ENCODE measurements at places on chromosomes 4 and X. TPM values are rescaled to one million over a fixed set of nuclear protein-coding genes. Genes with fewer than 3 reads are reported as not detected.
A peak's percentile ranks its signal among the peaks of the same experiment; 100 is the strongest.

- H3K4me1 ChIP-seq = no peaks in the 10 kb centered on the region
- no peaks in the 10 kb centered on the region for H3K36me3 ChIP-seq
- no peak overlapping the region for H3K27ac ChIP-seq
- H3K27me3 ChIP-seq = no peaks in the 10 kb centered on the region
- no peak for DNase-seq
Measured at GRCh38 chr4:96543346-96543745, 703.5 kb downstream of the PDHA2 start.

DNA sequence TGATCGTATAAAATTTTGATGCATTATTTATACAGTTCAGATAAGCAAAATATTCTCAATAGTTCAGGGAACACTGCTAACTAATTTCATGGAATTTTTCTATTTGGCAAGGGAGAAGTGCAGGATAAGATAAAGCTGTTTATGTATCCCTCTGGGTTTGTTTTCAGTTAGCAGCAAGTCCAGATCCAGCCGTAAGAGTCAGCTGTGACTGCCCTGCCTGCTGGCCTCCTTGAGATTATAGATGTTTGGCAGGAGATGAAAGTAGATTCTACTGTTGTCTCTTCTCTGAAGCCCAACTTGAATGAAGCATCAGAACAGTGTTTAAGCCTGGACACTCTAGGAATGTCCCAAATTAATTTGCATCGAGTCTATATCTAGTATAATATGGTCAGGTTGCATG, 29.5 kb downstream of the ANTXR2 start:
- DNase-seq = no peak
- H3K27ac ChIP-seq = no peak overlapping the region
- H3K27me3 ChIP-seq = no peaks in the 10 kb centered on the region
- H3K4me3 ChIP-seq = no peak overlapping the region
- peaks cover 4% of the 10 kb centered on the region for H3K36me3 ChIP-seq
- peaks cover 21% of the 10 kb centered on the region for H3K4me1 ChIP-seq

The IL13RA2 gene
- total RNA-seq = not detected

The PDK3 gene
- 32.3 TPM for total RNA-seq

DNA sequence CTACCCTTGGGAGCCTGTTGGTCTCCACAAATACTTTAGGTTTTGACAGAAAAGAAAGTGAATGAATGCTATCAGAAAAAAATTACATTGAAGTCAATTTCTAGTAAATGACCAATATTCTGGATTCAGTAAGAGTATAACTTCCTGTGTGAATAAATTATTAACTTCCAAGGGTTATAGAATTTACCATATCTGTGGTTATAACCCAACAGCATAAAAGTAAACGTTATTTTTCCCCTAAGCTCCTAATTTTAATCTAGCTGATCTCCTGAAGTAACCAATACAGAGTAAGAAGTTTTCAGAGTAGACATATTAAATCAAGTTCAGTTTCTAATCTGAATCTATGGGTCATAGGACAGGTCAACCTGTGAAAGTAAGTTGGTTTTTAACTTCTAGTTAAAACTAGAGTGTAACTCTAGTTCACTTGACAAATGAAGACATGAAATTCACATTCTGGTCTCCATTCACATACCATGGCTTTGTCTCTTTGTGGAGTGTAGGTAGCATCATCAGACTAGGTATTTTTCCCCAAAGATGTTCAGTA, 22.8 kb downstream of the DTHD1 start:
- peaks cover 8% of the 10 kb centered on the region for H3K4me1 ChIP-seq
- DNase-seq = no peak
- H3K27ac ChIP-seq = no peak overlapping the region
- no peaks in the 10 kb centered on the region for H3K27me3 ChIP-seq

The TEC gene
- 3.4 TPM for total RNA-seq

DNA sequence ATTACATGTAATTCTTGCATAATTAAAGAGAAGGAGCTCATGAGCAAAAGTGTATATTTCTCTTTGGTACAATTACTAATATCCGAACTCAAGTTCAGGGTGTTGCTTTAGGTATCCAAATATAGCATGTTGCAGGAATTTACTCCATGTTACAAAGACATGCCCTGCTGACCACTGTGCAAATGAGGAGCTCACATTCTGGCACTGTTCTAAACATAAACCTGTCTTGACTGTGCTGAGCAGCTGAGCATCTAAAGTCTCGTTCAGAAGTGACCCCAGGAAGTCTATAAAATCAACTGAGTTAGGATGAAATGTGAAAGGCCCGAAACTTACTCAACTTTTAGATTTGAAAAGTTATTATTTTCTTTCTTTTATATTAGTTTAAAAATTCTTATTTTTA, 124.3 kb downstream of the STIM2 start:
- no peak overlapping the region for H3K4me3 ChIP-seq
- H3K36me3 ChIP-seq = peaks cover 3% of the 10 kb centered on the region
- no peaks in the 10 kb centered on the region for H3K27me3 ChIP-seq
- no peak for DNase-seq
- H3K4me1 ChIP-seq = peaks cover 47% of the 10 kb centered on the region

- no peaks in the 10 kb centered on the region for H3K4me1 ChIP-seq
- H3K36me3 ChIP-seq = peaks cover 23% of the 10 kb centered on the region
- H3K27me3 ChIP-seq = no peaks in the 10 kb centered on the region
- no peak for DNase-seq
- no peak overlapping the region for H3K27ac ChIP-seq
Measured at GRCh38 chrX:63718010-63718694, 66.9 kb downstream of the ARHGEF9 start.

- peak overlapping the region; percentile 65 for H3K27ac ChIP-seq
- peaks cover 30% of the 10 kb centered on the region for H3K36me3 ChIP-seq
- peak overlapping the region; percentile 97 for H3K4me3 ChIP-seq
- H3K4me1 ChIP-seq = peaks cover 18% of the 10 kb centered on the region
Measured at GRCh38 chr4:39528061-39528465, 824 bp upstream of the UGDH start.

GRCh38 chr4:108325561-108325960, 156.8 kb upstream of the LEF1 start:
- H3K4me3 ChIP-seq = no peak overlapping the region
- DNase-seq = no peak
- H3K36me3 ChIP-seq = no peaks in the 10 kb centered on the region

The C4orf51 gene
- total RNA-seq = not detected

GRCh38 chrX:41022566-41022965, 62.7 kb upstream of the USP9X start:
- H3K27me3 ChIP-seq = no peaks in the 10 kb centered on the region
- H3K4me3 ChIP-seq = no peak overlapping the region
- H3K4me1 ChIP-seq = peaks cover 4% of the 10 kb centered on the region
- no peak overlapping the region for H3K27ac ChIP-seq
- DNase-seq = no peak
- H3K36me3 ChIP-seq = no peaks in the 10 kb centered on the region

- H3K27ac ChIP-seq = no peak overlapping the region
- peaks cover 3% of the 10 kb centered on the region for H3K36me3 ChIP-seq
- H3K27me3 ChIP-seq = no peaks in the 10 kb centered on the region
- H3K4me1 ChIP-seq = no peaks in the 10 kb centered on the region
Measured at GRCh38 chr4:53990641-53991040, 73.8 kb downstream of the CHIC2 start.

DNA sequence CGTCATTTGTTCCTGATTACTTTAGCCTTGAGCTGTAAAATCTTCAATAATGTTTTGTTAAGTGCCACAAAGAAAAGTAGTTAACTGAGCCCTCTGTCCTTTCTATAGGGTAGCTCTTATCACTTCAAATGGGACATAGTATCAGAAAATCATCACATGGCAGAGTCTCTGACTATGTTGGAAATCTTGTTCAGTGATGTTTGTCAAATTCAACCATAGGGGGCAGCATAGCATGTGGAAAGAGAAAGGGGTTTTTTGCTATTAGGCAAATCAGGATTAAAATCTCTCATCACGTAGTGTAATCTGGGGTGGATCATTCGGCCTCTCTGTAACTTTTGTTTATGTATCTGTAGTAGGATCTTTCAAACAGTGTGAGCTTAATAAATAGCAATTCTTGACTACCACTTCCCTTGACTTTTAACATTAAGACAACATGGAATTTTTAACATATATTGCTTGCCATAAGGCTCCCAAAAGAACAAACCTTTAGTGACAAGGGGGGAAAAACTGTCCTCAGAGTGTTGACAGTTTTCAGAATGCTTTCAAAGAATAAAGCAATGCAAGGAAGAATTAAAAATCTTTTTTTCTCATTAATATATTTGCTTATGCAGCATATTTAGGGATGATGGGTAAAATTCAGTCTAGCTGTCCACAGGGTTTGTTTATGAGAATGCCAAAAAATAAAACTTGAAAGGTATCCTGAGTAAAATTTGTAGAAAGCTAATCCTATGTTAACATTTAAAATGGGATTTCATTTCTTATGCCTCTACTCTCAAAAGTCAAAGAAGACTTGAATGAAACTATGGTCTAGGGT, 127.2 kb downstream of the FBXW7 start:
- H3K36me3 ChIP-seq = peaks cover 9% of the 10 kb centered on the region
- peak; percentile 35 for DNase-seq
- H3K4me3 ChIP-seq = no peak overlapping the region
- no peak overlapping the region for H3K27ac ChIP-seq

The HSD17B13 gene
- total RNA-seq = 0.10 TPM

The ARMCX1 gene
- total RNA-seq = 2.6 TPM

DNA sequence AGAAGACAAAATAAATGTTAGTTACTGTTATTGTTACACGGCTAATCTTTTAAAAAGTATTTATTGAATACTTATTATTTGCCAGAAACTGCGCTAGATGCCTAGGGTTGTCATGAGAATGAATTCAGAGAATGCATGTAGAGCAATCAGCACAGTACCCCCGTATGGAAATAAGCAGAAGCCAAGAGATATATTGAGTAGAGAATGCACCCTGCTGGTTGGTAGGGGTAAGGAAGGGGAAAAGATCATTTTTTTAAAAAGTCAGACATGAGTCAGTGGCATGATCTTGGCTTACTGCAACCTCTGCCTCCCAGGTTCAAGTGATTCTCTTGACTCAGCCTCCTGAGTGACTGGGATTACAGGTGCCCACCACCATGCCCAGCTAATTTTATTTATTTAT, 13.1 kb upstream of the DRP2 start:
- H3K27ac ChIP-seq = no peak overlapping the region
- peak; percentile 16 for DNase-seq
- H3K4me3 ChIP-seq = no peak overlapping the region
- H3K36me3 ChIP-seq = no peaks in the 10 kb centered on the region
- no peaks in the 10 kb centered on the region for H3K27me3 ChIP-seq

The CFP gene
- total RNA-seq = 5.1 TPM

The LRCH2 gene
- total RNA-seq = not detected

GRCh38 chr4:41505161-41505661, 32.7 kb upstream of the LIMCH1 start:
- no peaks in the 10 kb centered on the region for H3K27me3 ChIP-seq
- no peaks in the 10 kb centered on the region for H3K36me3 ChIP-seq
- H3K4me3 ChIP-seq = no peak overlapping the region
- H3K4me1 ChIP-seq = no peaks in the 10 kb centered on the region

DNA sequence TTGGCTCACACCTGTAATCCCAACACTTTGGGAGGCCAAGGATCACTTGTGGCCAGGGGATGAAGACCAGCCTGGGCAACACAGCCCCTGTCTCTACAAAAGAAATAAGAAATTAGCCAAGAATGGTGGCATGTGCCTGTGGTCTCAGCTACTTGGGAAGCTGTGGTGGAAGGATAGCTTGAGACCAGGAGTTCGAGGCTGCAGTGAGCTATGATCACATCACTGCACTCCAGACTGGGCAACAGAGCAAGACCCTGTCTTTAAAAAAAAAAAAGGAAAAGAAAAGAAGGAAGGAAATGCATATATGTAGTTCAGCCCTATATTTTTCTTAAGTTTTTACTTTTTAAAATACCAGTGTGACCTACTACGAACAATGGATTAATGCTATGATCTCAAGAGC, 15.1 kb downstream of the PRSS48 start:
- no peaks in the 10 kb centered on the region for H3K36me3 ChIP-seq
- DNase-seq = no peak
- H3K27ac ChIP-seq = no peak overlapping the region

The GCNA gene
- 2.8 TPM for total RNA-seq

GRCh38 chr4:30728311-30728710, 8.1 kb downstream of the PCDH7 start:
- peaks cover under 1% of the 10 kb centered on the region for H3K4me1 ChIP-seq
- DNase-seq = no peak
- peaks cover 17% of the 10 kb centered on the region for H3K27me3 ChIP-seq
- peaks cover under 1% of the 10 kb centered on the region for H3K36me3 ChIP-seq
- H3K4me3 ChIP-seq = no peak overlapping the region

The RBM46 gene
- not detected for total RNA-seq

The PCDH18 gene
- total RNA-seq = not detected

The FAM47E gene
- total RNA-seq = not detected

DNA sequence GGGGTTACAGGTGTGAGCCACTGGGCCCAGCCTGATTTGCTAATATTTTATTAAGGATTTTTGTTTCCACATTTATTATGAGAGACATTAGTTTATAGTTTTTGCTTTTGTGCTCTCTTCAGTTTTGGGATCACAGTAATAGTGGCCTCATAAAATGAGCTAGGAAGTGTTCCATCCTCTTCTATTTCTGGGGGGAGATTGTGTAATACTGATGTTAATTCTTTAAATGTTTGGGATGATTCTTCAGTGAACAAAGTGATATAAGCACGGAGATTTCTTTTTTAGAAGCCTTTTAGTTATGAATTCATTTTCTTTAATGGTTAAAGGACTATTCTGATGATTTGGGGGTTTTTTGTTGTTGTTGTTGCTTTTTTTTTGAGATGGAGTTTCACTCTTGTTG, 41.3 kb downstream of the RBMX start:
- H3K27me3 ChIP-seq = no peaks in the 10 kb centered on the region
- no peak overlapping the region for H3K4me3 ChIP-seq
- H3K4me1 ChIP-seq = no peaks in the 10 kb centered on the region

The ADH1C gene
- not detected for total RNA-seq

DNA sequence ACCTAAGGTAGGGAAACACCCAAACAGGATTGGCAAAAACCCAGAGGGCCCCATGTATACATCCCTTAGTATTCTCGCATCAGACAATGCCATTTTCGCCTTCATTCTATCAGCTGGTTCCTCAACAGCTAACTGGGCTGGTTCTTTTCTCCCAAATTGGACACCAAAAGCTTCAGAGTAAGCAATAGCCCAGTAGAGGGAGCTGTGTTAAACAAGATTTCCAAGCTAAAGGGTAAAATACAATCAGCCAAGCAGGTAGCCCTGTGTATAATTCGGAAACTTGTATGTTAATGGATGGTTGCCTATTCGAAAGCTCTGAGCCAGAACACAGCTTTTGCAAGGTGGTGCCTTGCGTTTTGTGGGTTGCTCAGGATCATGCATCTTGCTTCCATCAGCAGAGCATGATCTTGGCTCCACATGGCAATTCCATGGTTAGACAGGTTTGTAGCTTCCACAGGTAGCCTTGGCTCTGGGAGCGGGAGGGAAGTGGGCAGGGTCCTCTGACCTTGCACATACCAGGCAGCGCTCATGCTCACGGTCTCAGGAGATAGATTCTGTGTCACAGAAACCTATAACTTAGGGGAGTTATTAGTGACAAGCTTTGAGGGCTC, 115.2 kb upstream of the LNX1 start:
- no peaks in the 10 kb centered on the region for H3K36me3 ChIP-seq
- DNase-seq = no peak
- no peak overlapping the region for H3K27ac ChIP-seq

The SPCS3 gene
- 140 TPM for total RNA-seq

The EXOC1L gene
- total RNA-seq = not detected

The CD38 gene
- total RNA-seq = 18.5 TPM

All from activated naive CD4-positive, alpha-beta T cell treated with anti-CD3 and anti-CD28 coated beads for 36 hours (primary cell).